Esophagus (tissue), 2 donors: ENCODE measurements at places on chromosomes 5 and 9. TPM values are rescaled to one million over a fixed set of nuclear protein-coding genes. Genes with fewer than 3 reads are reported as not detected.

The SH3TC2 gene
- 1.4 TPM for polyA plus RNA-seq

The PDE6A gene
- polyA plus RNA-seq, result 1.0 TPM

The RIOK2 gene
- 10.2 TPM for polyA plus RNA-seq

The PCDHGC4 gene
- polyA plus RNA-seq, result 0.45 TPM

The PCDHB9 gene
- polyA plus RNA-seq, result 0.18 TPM

The DMRT3 gene
- polyA plus RNA-seq, result 0.22 TPM
